ENCODE measurements at places on chromosomes 16 and 17. TPM values are rescaled to one million over a fixed set of nuclear protein-coding genes. Genes with fewer than 3 reads are reported as not detected.

SMPD3 gene
- total RNA-seq, result not detected

LDHD gene
- not detected for total RNA-seq

SP6 gene
- total RNA-seq, result 1.8 TPM

OTOA gene
- 0.11 TPM for total RNA-seq

ARL5C gene
- total RNA-seq, result not detected

CHST5 gene
- not detected for total RNA-seq

PPP1R27 gene
- not detected for total RNA-seq

BEAN1 gene
- total RNA-seq, result not detected

CTRB1 gene
- total RNA-seq, result not detected

VPS25 gene
- 122 TPM for total RNA-seq

UNC45B gene
- not detected for total RNA-seq

C16orf92 gene
- total RNA-seq, result not detected

ABCA6 gene
- total RNA-seq, result not detected

MPP2 gene
- 0.37 TPM for total RNA-seq

FBXO39 gene
- total RNA-seq, result not detected

GP1BA gene
- not detected for total RNA-seq

CCT6B gene
- 0.10 TPM for total RNA-seq

CLEC19A gene
- total RNA-seq, result not detected

CTRB2 gene
- total RNA-seq, result not detected

HERPUD1 gene
- 38.9 TPM for total RNA-seq

KRTAP4-6 gene
- total RNA-seq, result not detected

FADS6 gene
- total RNA-seq, result not detected

ZPBP2 gene
- not detected for total RNA-seq

CTF1 gene
- not detected for total RNA-seq

Data from HT1080 (cell line).